ENCODE measurements at places on chromosomes 2 and 18.

DNA sequence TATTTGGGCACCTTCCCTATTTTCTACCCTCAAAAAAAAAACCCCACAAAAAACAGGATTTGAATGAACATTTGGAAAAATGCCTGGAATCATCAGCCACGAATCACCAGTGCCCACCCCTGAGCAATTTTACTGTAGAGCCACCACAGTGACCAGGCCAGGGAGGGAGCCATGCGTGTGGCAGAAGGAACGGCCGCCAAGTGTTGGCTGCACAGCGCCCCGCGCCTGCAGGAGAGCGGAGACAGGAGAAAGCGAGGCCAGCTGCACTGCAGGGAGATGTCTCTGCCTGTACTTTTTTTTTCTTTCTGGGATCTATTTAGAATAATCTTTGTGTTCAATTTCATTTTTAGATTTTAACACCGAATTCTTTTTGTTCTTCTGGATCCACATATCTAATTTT, 269.3 kb upstream of the RAB12 start:
- no peak for DNase-seq

GRCh38 chr18:76957384-76958355, 135.3 kb downstream of the ZNF236 start:
- no peak for DNase-seq

- no peak for DNase-seq
Measured at GRCh38 chr2:126368758-126369157, 287.2 kb upstream of the GYPC start.

DNA sequence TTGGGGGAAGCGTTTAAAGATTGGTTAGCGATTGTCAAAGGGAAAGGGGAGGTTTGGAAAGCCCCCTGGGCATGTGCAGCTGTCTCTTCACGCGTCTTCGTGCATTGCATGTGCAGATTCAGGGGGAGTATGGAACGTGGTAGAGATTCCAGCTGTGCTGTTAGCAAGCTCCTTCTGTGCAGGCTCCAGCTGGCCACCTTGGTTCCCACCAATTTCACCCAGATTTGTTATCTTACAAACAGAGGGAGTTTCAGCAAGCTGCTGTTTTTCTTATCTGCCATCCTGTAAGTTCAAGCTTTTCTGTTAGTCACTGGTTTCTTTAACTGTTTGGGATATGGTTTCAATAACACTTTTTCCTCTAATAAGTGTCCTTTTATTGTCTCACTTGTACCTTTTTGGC, 30.4 kb downstream of the FARP2 start:
- DNase-seq, result no peak
